Suppressor macrophage treated with lipopolysaccharide for 4 hours (primary cell): ENCODE measurements at places on chromosomes 2 and 18.

- DNase-seq, result no peak
Observed at GRCh38 chr2:120558847-120559246, 176.8 kb upstream of the GLI2 start.

GRCh38 chr2:180195847-180196246 lies 188.8 kb upstream of the CWC22 start:
- DNase-seq, result no peak

DNA sequence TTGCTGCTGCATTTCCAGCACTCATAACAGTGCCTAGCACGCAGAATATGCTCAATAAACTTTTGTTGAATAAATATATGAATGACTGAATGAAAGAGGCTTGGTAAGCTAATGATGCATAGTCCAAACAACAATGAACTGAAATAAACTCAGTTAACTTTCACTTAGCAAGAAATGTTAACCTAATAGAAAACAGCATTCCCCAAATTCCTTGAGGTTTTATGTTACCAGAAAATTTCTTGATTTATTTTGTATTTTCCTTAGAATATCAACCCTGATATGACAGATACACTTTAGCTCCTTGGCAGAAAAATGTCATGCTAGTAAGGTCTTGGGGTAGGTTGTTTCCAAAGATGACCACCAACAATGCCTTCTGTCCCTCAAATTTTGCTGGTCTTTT lies 217.4 kb downstream of the KCNE4 start:
- DNase-seq, result no peak

- no peak for DNase-seq
Observed at GRCh38 chr2:231398585-231398984, 3.1 kb downstream of the B3GNT7 start.

GRCh38 chr2:233011702-233012131 lies 1.3 kb downstream of the NGEF start:
- DNase-seq, result no peak

DNA sequence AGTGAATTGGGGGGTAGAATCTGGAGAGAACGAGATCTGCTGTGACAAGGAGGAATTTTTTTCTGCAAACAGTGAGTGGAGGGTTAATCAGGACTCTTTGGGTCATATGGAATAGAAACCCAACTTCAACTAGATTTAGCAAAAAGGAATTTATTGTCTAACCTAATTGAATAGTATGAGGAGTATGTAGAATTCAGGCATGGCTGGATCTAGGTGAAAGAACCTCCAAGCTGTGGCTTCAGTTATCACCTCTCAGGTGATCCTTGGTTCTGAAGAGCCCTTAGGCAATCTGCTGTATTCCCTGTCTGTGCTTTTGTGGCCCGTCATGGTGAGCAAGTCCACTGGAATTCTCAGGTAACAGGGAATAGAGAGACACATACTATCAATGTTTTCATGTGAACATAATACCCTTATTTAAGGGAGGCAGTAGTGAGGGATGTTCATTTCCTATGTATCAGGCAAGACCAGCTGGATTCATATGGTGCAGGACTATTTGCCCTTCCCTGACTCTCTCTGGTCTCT lies 164.7 kb downstream of the ALPK2 start:
- DNase-seq, result no peak

DNA sequence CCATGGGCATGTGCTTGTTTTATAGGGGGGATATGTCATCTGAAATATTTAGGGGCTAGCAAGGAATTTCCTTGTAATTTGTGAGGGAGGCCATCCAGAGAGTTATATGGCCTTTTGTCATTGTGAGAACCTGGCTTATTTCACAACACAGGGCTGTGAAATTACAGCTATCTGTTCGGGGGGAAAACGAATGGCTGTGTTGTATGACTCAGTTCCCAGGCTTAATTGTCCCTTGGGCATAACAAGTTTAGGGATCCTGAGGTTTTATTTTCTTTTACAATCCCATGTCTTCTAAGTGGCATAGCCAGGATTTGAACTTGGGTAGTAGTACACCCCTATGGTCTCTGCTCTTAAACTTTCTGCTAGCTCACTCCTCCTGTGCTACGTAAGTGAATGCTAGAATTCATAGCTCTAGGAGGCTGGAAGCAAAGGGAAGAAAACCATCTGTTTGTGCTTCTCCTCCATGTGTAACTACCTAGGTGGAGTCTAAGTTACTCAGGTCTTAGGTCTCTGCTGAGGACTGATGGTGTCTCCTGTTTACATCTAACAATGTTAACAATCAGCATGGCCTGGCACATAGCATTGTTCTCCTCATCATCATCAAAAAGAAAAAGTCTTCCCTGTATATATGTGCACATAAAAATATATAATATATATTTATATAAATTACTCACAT lies 53.8 kb downstream of the SKA1 start:
- no peak for DNase-seq

DNA sequence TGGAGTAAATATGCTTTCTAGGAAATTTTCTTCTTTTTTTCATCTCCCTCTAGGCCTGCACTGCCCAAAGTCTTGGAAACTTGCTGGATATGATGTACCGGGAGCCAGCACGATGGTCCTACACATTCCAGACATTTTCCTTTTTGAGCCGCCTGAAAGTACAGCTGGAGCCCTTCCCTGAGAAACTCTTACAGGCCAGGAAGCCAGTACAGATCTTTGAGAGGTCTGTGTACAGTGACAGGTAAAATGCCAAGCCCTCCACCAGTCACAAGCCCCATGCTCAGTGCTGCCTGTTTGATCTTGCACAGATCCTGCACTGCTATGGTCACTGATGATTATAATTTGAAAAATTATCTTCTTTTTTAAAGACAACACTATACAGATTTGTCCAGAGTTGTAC lies 20.0 kb downstream of the DGUOK start:
- no peak for DNase-seq

GRCh38 chr18:8328126-8328525 lies 281.1 kb upstream of the RAB12 start:
- no peak for DNase-seq

- DNase-seq, result no peak
Observed at GRCh38 chr18:8847066-8847755, 141.9 kb downstream of the MTCL1 start.

GRCh38 chr2:122378521-122378920 lies 623.1 kb downstream of the TSN start:
- no peak for DNase-seq

- DNase-seq, result no peak
Observed at GRCh38 chr2:200453853-200454534, 55.9 kb downstream of the KCTD18 start.

- peak; percentile 76 for DNase-seq
Observed at GRCh38 chr18:13608791-13609532, 117.4 kb downstream of the FAM210A start.

GRCh38 chr2:216520112-216520511 lies 21.5 kb downstream of the RPL37A start:
- no peak for DNase-seq

DNA sequence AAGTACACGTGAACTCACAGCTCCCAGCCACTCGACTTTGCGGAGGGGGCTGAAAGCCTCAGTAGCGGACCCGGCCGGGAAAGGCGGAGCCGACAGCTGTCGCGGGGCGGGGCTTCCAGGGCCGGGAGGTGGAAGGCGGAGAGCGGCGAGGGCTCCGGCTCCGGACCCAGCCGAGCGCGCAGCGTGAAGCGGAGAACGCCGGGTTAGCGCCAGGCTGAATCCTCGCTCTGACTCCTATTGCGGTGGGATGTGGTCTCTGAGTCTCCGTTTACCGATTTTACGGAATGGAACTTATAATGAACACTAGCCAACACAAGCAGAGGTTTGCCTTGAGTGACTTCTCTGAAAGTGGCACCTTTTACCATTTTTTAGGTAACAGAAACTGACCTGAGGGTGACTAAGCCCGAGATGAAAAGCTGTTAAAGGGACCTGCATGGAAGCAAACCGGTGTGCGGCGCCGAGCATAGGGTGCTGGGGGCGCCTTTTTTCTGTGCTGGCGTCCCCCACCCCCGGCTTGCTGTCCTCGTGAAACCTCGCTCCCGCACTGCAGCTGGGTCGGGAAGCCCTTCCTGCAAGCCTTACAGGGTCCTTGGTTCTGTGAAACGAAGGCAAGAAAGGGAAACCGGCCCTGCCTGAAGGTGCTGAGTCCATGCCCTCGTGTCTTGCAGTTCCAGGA lies 72.9 kb downstream of the EN1 start:
- no peak for DNase-seq

DNA sequence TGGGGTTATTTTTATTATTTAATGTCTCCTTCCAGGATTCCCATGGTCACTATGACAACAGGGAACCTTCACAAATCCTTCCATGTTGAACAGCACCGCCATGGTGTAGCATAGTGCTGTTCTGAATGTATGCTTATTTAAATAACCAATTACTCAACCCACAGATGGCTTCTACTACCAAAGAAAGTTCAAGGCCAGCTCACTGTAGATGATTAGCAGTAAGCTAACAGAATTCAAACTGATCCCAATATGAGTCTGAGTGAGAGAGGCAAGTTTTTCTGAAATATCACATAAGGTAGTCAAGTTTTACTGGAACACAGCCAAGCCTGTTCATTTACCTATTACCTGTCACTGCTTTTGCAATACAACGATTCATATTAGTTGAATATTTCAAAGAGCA lies 51.2 kb downstream of the CLASP1 start:
- DNase-seq, result no peak

- no peak for DNase-seq
Observed at GRCh38 chr2:241984271-241984655, 114.7 kb downstream of the RTP5 start.

DNA sequence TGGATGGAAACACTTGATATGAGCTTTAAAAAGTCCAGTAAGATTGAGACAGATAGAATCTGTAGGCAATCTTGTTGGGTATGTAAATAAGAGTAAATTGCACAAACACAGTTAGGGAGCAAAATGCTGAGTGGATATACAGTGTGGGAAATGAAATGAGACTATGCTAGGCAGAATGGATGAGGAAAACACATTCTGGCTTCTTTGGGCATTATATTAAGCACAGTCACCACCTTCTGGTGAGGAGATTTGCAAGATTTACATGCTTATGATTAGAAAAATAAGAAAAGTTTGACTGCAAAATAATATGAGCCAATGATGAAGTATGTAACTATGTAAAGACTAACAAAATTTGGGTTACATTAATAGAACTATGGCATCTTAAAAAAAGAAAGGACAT lies 2165.0 kb upstream of the CELF4 start:
- DNase-seq, result no peak

DNA sequence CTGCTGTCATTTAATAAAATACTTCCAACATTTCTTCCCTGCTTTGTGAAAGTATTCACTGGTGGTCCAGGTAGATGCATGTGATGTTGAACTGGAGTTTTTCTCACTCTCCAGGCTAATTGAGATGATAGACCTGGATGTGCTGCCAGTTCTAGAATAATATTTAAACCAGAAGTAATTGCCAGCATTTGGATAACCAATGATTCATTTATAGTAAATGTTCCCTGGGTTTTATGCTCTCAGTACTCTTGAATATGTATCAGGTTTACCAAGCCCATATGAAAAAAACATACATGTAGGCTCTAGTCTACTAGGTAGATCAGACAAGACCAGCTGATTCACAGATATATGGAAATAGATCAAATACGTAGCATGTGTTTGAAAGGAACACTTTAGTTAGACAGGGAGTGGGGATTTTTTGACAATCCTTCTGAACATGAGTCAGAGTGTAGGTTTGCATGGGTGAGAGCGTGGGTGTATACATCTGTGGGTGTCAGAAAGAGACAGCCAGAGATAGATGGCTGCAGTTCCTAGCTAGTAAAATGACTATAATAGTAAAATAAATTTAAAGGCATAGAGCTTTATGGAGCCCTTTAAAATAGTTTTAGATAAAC lies 115.1 kb downstream of the NAB1 start:
- DNase-seq, result no peak

- DNase-seq, result no peak
Observed at GRCh38 chr2:102433973-102434654, 11.2 kb downstream of the IL18RAP start.

DNA sequence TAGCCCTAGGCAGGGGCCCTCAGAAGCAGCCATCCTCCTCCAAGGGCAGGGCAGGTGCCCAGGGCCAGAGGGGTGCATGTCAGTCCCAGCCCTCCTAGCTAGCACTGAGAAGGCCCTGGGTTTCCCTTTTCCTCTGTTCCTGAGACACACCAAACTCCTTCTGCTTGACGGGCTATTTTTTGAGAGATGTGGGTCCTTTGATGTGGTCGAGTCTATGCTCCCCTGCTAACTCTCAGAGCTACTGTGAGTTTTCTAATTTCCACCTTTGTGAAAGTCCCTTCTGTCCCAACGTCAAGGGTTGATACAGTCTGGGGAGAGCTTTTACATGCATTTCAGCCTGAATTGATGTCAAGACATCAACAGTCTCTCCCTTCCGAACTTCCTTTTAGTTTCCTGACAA lies 51.4 kb downstream of the TRPM8 start:
- no peak for DNase-seq

DNA sequence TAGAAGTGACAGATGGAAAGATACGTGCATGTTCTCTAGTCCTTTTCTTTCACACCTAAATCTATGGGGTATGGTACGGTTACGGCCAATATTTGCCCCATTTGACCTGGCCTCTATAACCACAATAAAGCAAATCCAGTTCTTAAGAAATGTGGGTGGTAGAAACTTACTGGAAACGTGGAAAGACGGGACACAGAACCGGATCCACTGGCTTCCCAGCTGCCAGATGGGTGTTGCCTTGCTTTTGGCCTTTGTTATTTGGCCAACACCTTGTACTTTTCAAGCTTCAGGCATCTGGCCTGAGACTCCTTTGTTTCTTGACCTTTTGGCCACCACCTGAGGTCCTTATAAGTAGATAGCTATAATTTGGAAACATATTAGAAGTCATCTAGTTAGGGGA lies 635.9 kb downstream of the SLC4A3 start:
- no peak for DNase-seq

GRCh38 chr2:204608237-204608939 lies 63.1 kb downstream of the PARD3B start:
- DNase-seq, result no peak

DNA sequence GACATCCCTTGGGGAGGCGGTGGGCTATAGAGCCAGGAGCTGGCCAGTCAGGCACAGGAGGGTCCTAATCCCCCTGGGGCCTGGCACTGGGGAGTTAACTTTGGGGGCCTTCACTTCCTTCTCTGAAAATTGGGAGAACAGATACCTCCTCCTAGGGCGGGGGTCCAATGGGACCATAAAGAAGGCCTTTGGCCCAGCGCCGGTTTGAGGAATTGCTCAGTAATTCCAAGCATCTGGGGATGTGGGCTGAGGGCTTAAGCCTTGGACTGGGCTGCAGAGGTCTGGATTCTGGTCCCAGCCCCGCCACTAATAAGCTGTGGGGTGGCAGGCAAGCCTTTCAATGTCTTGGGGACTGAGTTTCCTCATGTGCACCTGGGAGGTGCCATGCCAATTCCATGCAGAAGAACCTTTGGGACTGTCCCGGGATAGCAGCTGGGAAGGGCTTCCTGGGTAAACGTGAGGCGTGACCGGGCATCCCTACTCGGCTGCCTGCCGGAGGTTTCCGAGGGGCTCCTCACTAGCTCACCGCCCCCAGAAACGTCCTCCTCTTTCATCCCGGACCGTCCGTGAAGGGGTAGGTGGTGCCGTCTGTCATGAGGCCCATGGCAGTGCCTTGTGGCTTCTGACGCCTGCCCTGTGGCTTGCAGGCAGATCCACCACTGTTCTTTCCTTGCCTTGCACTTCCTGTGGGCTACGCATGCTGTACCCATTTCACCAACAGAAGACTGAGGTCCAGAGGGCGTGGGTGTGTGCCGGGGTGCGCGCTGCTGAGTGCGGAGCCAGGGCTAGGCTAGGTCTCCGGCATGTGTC lies 67.4 kb upstream of the HPCAL1 start:
- DNase-seq, result no peak
